ENCODE measurements at places on chromosomes 7 and 10.

GRCh38 chr7:102917436-102918353 is 4.9 kb downstream of the LRRC17 start:
- DNase-seq = no peak

- DNase-seq = no peak
Observed at GRCh38 chr7:121195874-121196273, 132.9 kb upstream of the WNT16 start.

- no peak for DNase-seq
Observed at GRCh38 chr10:44923611-44924010, 12.5 kb downstream of the TMEM72 start.

DNA sequence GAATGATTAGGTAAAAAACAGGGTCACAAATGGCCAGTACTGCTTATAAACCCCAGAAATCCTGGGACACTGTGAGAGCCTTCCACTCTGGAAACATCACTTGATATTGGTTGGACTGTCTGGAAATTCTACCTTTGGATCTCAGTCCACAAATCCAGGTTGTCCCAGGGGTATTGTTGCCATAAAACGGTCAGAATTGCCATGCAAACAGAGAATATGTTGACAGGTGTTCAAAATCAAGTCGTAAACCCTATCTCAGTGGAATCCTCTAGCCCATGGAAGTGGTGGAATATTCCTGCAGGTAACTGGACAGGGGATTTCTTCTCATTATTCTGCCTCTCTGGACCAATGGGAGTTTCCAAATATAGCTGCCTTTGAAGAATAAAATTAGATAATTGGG is 31.2 kb upstream of the KCTD7 start:
- no peak for DNase-seq

DNA sequence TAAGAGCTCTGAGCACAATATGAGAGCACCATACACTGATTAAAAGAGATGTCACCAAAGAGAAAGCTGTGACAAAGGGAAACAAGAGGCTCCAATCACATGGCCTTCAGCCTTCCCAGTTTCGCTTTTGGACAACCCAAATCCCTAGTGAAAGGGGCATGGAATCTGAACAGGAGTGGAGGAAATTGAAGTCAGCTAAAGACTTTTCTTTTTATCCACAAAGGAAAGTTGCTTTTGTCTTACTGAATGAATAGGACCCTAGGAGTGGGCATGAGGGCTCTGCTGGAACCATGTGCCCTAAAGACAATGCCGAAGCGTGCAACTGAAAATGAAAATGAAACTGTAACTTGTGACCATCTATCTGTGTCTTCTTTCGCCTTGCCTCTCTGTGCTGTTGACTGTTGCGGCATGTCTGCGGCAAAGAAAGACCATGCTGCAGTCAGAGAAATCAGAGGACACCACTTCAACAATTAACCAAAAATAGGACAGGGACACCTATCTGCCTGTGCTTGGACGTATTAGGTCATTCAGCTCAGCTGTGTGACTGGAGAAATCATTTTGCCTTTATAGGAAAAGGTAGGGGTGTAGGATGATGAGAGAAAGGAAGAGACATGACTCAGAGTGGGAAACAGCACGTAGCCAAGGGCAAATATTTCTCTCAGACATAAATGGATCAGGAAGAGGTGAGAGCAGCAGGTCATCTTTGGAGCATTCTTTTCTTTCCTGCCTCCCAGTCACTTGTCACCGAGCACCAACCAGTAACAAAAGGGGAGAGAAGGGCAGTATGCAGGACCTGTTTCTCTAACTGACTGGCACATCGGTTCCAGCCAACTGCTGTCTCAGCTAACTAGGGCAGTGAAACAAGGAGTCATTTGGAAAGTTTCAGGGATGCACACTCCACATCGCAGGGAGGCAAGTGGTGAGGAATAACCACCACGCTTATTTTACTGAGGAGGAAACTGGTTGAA is 12.3 kb downstream of the CAV2 start:
- DNase-seq = peak; percentile 58

DNA sequence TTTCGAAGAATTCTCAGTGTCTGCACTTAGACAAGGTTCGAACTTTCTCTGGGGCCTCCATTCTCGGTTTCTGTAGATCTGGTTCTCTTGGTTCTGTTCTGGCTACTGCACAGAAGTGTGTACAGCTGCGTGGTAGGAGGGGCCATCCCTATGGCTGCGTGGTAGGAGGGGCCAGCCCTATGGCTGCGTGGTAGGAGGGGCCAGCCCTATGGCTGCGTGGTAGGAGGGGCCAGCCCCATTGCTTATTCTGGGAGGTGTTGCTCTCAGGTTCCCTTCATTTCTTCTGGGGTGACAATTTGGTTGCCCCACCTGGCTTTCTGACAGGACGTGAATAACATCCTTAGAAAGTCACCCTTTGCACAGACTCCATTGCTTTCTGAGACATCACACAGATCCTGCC is 65.2 kb upstream of the CHST15 start:
- no peak for DNase-seq

DNA sequence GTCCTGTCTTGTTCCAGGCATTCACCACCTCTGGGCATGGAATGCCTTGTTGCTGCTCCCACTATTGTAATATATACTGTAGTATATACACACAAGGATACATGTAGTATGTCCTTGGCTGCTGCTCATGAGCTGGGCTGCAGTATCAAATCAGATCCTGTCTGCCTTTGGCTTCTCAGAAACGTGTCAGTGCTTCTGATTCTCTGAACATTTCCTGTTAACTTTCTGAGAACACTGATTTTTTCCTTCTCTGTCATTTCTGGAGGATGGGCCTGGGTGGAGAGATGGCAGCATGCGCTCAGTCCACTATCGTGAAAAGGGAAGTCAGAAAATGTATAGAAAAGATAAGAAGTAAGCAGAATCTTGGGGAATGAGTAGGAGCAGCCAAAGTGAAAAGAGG is 12.2 kb downstream of the SFTPA2 start:
- no peak for DNase-seq

DNA sequence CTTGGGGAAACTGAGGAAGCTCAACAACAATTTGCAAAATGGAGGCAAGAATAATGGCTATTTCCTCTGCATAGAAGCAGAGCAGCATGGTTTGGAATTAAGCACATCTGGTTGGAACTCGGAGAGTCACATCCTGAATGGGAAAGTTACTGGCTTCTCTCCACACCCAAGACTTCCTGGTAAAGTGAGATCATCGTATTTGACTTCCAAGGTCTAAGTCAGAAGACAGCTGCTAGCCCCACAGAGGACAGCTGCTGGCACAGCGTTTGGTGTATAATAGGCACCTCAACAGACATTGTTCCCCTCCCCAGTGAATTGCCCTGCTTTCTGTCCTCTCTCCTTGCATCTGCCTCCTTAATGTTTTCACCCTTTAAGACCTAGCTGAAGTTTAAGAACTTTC is 37.0 kb upstream of the NRF1 start:
- no peak for DNase-seq
